Right ventricle myocardium superior (tissue), 1 donor: ENCODE measurements at places on chromosomes 2 and 18. TPM values are rescaled to one million over a fixed set of nuclear protein-coding genes. Genes with fewer than 3 reads are reported as not detected.

DNA sequence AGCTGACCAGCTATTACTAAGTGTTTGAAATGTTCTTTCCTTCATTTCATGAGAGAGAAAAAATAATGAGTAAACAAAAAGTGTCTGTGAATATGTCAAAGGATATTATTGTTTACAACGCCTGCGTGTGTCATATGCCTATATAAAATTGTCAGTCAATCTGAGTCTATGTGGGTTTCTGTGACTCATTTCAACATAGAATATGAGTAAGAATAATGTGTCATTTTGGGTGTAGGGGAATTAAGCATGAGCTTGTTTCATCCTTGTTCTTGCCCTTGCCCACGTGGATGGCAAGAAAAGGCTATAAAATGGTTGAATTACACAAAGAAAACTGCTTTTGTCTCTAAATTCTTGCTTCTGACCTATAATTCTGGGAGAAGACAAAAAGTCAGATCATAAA lies 466.0 kb downstream of the PTH2R start:
- no peak for DNase-seq

Gene CDK15
- 0.43 TPM for total RNA-seq

DNA sequence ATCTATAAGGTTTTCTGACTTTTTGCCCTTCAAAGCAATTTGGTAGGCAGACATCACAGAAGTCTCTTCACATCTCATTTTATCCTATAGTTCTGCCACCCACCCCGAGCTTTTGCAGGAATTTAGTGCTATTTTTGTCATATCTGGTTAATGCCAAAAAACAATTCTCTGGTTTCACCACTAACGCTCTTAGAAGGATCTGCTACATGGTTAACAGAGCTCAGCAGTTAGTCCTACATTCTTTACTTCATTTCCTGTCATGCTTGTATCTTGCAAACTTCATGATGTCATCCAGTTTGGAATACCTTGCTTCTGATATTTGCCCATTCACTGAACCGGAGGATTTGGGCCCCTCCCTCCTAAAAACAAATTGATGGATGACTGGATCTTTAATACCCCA lies 116.8 kb upstream of the SERPINE2 start:
- DNase-seq: no peak

DNA sequence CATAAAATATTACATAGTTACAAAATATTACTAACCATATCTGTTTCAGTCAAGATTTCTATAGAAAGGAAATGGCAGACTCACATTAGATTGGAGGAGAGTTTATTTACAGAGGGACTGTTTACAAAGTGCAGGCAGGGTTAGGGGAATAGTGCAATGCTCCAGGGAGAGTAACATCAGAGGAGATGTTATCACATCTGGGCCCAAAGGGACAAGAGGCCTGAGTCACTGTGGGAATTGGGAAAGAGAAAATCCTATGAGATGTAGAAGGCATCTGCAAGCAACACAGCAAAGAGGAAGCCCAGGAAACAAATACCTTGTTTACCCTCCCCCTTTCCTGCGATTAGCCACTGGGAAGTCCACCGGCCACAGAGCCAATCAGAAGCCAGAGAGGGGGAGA lies 227.3 kb upstream of the TANK start:
- DNase-seq: no peak

DNA sequence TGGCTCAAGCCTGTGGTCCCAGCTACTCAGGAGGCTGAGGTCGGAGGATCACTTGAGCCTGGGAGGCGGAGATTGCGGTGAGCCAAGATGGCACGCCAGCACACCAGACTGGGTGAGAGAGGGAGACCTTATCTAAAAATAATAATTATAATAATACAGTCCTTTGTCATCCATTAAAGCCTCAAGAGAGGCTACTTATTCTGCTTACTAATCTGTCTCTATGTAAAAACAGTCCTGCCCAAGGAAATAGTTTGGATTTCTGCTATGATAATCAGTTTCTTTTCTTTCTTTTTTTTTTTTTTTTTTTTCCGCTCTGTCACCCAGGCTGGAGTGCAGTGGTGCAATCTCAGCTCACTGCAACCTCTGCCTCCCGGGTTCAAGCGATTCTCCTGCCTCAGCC lies 228.3 kb downstream of the C1D start:
- DNase-seq: no peak

Gene TSGA10
- 3.4 TPM for total RNA-seq
